ENCODE measurements at places on chromosomes 5 and 9.

GRCh38 chr5:135743181-135743580, 91.3 kb upstream of the SLC25A48 start:
- DNase-seq: no peak

DNA sequence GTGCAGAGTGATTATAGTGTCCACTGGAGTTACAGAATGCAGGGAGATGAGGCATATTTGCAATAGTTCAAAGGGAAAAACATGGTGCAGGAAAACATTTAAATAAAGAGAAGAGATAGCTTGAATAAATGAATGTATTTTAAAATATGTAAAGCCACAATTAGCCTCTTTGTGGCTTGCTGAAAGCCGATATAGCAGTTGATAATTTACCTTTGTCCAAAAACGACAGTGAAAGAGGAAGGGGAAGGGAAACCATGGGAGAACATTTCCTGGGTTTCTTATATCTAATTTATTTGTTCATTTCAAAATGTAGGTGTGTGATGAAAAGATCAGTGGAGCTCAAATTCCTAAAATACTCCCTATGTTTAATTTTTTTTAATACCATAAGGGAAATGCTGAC, 156.1 kb downstream of the DENND1A start:
- DNase-seq: no peak

GRCh38 chr5:61525512-61526206, 193.6 kb downstream of the ZSWIM6 start:
- DNase-seq: no peak

- DNase-seq: no peak
These were observed 20.9 kb downstream of the ENG start for GRCh38 chr9:127833555-127833954.

DNA sequence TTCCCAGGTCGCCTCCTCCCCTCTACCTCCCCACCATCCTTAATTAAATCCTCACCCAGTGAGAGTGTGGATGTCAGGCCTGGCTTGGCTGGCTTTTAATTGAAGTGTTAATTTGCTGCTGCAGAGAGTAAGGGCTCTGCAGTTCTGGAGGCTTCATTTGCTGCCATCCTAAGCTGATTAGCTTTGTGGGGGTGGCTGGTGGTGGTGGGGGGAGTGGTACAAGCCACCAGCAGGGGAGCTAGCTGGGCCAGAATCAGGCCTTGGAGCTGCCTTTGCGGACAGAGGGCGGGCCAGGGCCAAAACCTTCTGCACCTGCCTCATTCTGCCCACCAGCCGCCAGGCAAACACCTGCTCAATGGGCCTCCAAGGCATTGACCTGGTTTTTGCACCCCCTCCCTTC, 26.8 kb upstream of the TIFAB start:
- DNase-seq: no peak

GRCh38 chr9:16656432-16657169, 213.9 kb downstream of the BNC2 start:
- DNase-seq: no peak

GRCh38 chr5:90845723-90846554, 287.3 kb downstream of the ADGRV1 start:
- DNase-seq: no peak

DNA sequence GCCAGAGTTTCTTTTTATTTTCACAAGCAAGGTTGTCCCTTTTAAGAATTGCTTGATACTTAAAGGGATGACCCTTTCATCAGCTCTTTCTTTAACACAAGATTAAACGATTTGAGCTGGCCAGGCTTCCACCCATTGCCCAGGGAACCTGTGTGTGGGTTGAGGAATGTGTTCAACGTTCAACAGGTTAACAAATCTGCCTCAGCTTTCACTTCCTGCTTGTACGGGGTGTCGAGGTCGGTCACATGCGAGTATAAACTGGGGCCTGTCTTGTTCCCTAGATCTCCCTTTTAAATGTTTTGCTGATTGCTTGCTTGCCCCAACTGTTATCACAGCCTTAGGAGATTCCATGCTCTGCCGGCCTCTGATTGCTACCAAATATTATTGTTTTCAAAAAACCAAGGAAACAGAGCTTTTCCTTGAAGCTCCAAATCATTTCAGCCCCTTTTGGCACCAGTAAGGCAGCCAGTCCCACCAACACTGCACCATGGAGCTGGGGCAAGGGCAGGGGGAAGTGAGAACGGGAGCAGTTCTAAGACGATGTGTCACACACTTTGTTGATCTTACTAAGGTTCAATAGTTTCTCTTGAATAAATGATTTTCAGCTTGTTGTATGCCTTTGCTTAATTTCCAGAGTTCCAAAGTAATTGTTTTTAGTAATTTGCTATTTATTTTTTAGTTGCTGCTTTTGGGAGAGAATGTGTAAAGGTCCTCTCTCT, 10.7 kb upstream of the CLK4 start:
- no peak for DNase-seq

DNA sequence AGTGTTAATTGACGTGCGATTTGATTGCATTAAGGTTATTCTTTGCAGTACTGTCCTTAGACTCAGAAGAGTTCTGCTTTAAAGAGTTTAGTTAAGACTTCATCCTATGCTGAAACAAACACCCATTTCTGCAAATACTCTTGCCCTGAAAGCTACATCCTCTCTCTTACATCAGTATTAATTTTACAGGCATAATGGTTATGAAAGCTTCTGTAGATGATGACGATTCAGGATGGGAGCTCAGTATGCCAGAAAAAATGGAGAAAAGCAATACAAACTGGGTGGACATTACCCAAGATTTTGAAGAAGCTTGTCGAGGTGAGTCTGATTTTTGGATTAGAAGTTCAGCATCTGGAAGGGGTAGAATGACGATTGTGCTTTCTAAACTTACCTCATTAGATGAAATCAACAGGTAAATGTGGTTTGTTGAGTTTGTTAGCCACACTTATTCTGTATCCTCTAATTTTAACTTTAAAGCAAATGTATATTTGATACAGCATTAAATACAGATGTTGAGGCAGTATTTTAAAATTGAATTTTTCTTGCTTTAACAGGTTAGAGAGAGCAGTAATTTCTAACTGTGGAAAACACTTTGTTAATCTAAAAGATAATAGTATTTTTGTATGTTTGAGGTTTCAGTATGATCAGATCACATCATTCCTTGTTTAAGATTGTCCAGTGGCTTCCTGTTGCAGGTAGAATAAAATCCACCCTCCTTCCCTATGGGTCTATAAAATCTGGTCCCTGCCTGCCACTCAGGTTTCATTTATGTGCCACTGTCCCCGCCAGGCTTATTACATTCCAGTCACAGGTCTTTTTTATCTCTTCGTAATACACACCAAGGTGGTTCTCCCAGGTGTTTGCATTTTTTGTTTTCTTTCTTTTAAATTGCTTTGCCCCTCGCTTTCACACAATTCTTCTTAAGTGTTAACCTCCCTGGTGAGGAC, 1.3 kb downstream of the NAA35 start:
- DNase-seq: no peak

- DNase-seq: no peak
These were observed 15.6 kb upstream of the GNA14 start for GRCh38 chr9:77663754-77664153.

DNA sequence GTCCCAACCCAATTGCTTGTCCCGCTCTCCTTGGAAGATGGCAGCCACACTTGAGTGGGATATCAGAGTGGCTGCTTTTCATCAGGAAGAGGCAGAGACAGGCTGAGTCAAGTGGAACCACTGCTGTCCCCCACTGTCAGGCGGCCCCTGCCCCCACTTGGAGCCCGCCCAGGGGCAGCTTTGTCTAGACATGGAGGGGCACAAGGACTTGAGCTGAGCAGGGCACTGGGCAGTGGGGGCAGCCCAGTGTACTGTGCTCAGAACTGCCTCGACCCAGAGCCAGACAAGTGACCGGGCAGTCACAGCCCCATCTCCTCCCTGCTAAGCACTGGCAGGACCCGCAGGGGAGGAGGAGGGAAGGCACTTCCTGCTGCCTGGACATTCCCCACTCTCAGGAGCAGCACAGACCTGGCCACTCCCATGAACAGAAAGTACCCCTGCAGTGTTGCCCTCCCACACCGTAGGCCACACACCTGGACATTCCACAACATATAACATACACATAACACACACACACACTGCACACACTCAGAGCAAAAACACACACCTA, 91.0 kb downstream of the MRPL36 start:
- no peak for DNase-seq

GRCh38 chr5:97797994-97798451, 615.0 kb upstream of the RIOK2 start:
- no peak for DNase-seq

GRCh38 chr9:18129809-18130334, 344.1 kb upstream of the ADAMTSL1 start:
- DNase-seq: no peak

Data from activated naive CD4-positive, alpha-beta T cell treated with anti-CD3 and anti-CD28 coated beads, Interleukin-2, amount 50 U/mL, for 16 hours (primary cell).